ENCODE measurements at places on chromosomes 1 and 21.
A peak's percentile ranks its signal among the peaks of the same experiment; 100 is the strongest.

- no peak for DNase-seq
Measured at GRCh38 chr21:36839123-36839522, 127.3 kb downstream of the HLCS start.

- no peak for DNase-seq
Measured at GRCh38 chr1:163106364-163106987, 37.3 kb downstream of the RGS4 start.

DNA sequence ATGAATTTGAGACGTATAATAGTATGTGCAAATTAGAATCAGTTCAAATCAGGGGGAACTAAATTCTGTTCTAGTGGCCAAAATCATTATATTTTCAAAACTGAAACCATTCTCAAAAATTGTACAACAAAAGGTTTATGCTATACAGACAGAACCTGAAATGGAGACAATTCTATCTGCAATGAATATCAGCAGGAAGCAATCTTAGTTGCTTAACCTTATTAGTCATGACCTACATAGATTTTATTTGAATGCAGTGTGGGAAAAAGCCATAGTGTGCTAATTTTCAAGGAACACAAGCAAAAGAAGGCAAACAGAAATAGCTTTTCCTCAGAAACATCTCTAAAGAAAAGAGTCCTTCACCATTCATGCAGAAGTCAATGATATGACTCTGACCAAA lies 6.5 kb downstream of the AK5 start:
- no peak for DNase-seq

DNA sequence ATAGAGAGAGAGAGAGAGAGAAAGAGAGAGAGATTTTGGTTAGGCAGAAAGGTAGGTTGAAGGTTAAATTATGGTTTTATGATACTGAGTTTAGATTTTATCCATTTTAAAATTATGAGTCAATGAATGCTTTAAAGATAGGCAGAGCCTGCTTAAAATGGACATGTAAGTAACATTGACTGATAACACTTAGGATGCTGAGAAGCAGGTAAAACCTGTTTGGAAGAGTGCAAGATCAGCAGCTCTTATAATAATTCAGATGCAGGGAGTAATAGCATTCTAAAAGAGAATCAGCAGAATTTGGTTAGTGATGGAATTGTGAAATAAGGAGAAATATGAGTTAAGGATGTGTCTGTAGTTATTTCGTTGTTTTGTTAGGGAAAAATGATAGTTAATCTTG lies 446.6 kb downstream of the PLA2G4A start:
- DNase-seq = no peak

GRCh38 chr1:4752059-4752458 lies 97.7 kb downstream of the AJAP1 start:
- DNase-seq = no peak

DNA sequence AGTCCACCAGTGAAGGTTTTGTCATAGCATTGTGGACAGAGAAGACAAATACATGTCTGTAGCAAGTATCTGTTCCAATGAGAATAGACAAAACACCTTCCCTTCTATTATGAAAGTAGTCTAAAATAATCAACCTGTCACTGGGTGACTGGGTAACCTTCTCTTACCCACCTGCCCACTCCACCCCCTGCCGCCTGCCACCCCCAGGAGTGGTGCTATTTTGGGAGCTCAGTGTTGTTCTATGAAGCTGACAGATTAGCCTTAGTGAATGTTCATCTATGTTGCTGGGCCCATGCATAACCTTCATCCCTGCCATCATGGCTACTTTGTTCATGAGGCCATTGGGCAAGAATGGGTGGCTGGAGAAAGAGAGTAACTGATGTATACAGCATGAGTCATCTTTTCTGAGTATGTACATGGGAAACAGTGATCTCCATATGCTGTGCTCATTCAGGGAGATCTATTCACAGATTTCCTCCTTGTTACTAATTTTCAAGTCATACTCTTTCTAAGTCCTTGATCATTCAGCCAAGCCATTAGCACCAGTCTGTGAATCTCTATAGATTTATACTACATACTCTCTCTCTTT lies 24.8 kb downstream of the MARK1 start:
- no peak for DNase-seq

GRCh38 chr1:157597959-157598667 lies at the start of gene FCRL4:
Gene FCRL4, minus strand, starts transcription at chr1:157598085. Its CDS starts 141 bp downstream, at chr1:157597944.
- no peak for DNase-seq

GRCh38 chr1:107954126-107954525 lies 10.9 kb downstream of the VAV3 start:
- DNase-seq = no peak

DNA sequence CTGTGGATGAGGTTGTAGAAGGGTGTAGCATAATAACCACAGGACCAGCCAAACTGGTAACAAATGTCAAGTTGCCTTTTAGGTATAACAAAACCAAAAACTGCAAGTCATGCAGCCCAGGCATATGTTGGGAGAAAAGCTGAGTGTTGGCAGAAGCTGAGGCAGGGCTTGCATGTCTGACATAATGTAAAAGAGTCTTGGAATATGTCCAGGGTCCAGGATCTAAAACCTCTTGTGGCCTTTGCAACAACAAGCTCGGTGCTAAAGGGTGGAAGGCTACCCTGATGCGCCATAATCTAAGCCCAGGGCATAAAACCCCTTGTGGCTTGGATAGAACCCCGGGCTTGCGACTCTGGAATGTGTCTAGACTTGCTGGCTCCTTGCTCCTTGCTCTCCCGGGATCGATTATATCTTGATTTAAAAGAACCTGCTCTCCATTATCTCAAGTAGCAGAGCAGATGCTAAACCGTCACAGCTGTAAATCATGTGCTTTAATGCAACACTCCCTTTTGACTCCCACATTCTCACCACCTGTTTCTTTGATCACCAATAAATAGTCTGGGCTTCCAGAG lies 26.5 kb upstream of the SLC35A3 start:
- DNase-seq = peak; percentile 31

DNA sequence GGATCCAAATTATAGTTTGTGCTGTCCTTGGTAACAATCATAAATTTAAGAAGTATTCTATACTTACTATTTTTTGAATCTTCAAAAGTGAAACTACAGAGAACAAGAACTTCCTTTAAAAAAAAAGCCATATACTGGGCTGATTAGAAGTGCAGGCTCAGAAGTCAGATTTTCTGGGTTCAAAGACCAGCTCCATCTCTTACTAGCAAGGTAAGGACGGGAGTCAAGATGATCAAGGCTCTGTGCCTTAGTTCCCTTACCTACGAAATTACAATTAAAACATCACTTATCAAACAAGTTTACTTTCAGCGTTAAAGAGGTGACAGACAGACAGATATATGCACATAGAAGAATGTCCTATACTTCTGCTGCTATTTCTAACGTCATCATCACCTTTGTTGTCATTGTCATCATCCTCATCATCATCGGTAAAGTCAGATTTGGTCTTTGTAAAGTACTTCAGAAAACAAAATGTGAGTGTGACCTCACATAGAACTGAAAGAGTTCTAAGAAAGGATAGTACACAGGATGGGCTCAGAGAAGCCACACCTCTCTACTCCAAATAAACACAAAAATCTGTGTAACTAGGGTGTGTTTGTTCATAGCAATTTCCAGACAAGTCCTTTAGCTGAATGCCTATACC lies 178.7 kb downstream of the VAV3 start:
- no peak for DNase-seq

DNA sequence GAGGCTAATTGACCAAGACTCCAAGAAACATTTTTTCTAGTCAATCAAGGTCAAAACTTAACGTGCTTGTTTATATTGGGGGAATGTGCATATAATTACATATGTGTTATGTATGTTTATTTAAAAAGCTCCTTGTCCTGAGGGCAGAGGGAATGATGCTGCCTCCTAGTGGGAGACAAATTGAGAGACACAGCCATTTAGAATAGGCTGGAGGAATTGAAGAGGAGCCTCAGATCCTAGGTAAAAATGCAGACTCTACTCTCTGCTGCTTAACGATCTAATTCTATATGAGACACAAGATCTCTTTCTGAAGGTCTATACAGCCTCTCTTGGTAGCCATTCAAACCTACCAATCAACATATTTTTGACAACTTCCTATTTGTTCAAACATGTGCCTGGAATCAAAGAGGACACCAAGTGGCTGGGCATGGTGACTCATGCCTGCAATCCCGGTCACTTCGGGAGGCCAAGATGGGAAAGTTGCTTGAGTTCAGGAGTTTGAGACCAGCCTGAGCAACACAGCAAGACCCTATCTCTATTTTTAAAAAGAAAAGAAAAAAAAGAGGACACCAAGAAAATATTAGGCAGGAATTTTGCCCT lies 136.6 kb upstream of the ZNF648 start:
- DNase-seq = no peak
